ENCODE measurements at places on chromosomes 1 and 21.

- H3K36me3 ChIP-seq = no peaks in the 10 kb centered on the region
- DNase-seq = no peak
- H3K27ac ChIP-seq = no peak overlapping the region
- no peaks in the 10 kb centered on the region for H3K27me3 ChIP-seq
- no peak overlapping the region for H3K4me3 ChIP-seq
- no peaks in the 10 kb centered on the region for H3K4me1 ChIP-seq
Observed at GRCh38 chr1:85091671-85092280, 43.5 kb upstream of the MCOLN3 start.

DNA sequence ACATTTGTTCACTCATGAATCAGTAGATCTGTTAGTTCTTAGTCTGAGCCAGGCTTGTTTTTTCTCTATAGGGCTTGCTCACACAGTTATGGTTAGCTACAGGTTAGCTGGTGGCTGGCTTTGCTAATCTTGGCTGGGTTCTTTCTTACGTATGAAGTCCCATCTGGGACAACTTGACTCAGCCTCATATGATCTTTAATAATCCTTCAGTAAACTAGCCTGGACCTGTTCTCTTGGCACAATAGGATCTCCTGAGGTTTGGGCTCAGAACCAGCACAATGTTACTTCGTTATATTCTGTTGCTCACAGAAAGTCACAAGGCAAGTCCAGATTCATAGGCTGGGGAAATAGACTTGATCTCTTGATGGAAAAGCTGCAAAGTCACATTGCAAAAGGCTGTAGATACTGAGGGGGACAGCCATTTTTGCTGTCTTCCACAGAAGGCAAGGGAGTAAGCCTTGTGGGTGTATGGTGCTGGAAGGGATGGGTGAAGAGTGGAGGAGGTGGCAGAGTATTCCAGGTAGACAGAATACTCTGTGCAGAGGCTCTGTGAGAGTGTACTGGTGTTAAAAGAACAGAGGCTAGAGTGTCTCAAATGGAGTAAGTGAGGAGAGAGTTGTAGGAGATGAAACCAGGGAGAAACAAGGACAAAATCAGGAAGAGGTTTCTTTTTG, 24.4 kb downstream of the EFCAB7 start:
- H3K4me3 ChIP-seq = no peak overlapping the region
- no peak for DNase-seq
- no peaks in the 10 kb centered on the region for H3K4me1 ChIP-seq
- H3K27ac ChIP-seq = no peak overlapping the region
- no peaks in the 10 kb centered on the region for H3K27me3 ChIP-seq

- no peak overlapping the region for H3K27ac ChIP-seq
- H3K36me3 ChIP-seq = no peaks in the 10 kb centered on the region
- H3K27me3 ChIP-seq = no peaks in the 10 kb centered on the region
- H3K4me1 ChIP-seq = no peaks in the 10 kb centered on the region
Observed at GRCh38 chr1:247358920-247359319, 27.3 kb upstream of the ZNF496 start.

DNA sequence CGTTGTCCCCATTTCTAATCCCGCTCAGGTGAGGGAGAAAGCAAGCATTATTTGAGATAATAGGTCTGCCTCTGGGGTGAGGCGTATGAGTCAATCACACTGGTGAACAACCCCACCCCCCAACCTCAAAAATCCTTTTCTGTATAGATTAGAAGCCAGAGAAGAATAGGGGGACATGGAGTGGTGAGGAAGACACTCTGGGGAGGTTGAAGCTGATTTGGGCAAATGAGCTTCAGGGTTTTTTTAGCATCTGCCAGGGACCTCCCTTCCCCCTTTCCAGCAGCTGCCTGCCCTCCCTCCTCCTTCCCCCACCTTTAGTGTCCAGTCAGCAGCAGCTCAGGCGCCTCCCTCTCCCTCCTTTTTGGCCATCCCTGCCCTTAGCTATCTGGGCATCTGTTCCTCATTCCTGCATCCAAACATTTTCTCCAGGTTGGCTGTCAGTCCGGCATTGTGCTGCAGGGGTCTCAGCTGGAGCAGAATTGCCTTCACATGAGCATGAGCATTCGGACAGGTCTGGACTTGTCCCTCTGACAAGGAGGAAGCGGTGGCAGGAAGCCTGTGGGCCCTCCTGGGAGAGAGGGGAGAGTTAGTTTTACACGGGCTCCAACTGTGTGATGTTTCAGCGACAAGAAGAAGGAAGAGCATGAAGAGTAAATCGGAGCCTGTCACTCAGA, 30.8 kb upstream of the PTGFRN start:
- H3K36me3 ChIP-seq = no peaks in the 10 kb centered on the region
- no peak for DNase-seq
- no peak overlapping the region for H3K4me3 ChIP-seq
- H3K27me3 ChIP-seq = no peaks in the 10 kb centered on the region

GRCh38 chr1:205348554-205349487, 7.9 kb downstream of the KLHDC8A start:
- H3K27ac ChIP-seq = no peak overlapping the region
- H3K36me3 ChIP-seq = no peaks in the 10 kb centered on the region
- H3K27me3 ChIP-seq = peaks cover 12% of the 10 kb centered on the region
- H3K4me1 ChIP-seq = peaks cover 6% of the 10 kb centered on the region

DNA sequence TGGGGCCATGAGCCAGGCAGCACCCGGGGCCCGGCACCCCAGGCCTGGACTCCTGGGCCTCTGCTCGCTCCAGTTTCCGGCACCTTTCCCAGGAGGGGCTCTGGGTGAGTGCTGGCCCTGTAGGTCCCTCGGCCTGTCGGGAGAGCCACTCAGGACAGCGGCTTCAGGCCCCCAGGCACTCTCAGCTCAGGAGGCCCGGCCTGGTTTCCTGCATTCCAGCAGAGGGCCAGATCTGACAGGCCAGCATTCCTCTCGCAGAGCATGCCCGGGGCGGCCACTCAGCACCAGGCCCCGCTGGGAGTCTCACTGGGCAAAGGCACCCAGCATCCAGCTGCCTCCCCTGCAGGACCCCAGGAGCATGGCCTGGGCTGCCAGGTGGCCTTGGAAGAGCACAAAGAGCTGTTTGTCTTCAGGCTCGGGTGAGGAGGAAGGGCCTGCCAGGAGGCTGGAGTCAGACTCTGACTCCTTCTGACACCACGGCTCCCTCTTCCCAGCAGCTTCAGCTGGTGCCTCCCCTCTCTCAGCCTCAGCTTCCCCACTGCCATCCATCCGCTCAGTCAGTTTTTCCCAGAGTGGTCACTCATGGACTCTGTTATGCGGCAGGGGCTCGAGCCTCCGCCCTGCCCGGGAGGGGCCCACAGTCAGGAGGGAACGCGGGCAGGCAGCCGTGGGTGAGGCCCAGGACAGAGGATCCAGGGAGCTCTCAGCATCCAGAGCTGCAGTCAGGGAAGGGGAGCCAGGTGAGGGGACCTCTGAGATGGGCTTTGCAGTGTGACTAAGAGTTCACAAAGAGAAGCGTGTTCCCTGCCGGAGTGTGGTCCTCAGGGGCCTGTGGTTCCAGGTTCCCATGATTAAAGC, 51.7 kb downstream of the WNT9A start:
- H3K4me1 ChIP-seq = no peaks in the 10 kb centered on the region
- no peak overlapping the region for H3K4me3 ChIP-seq
- no peaks in the 10 kb centered on the region for H3K36me3 ChIP-seq
- no peak for DNase-seq
- no peaks in the 10 kb centered on the region for H3K27me3 ChIP-seq

- peaks cover 4% of the 10 kb centered on the region for H3K4me1 ChIP-seq
- no peak overlapping the region for H3K27ac ChIP-seq
- H3K27me3 ChIP-seq = no peaks in the 10 kb centered on the region
- no peaks in the 10 kb centered on the region for H3K36me3 ChIP-seq
Observed at GRCh38 chr1:31227891-31228568, 11.7 kb downstream of the NKAIN1 start.

GRCh38 chr21:34671891-34672290, 3.1 kb downstream of the CLIC6 start:
- H3K27me3 ChIP-seq = peaks cover 13% of the 10 kb centered on the region
- H3K4me1 ChIP-seq = no peaks in the 10 kb centered on the region
- no peak for DNase-seq
- no peak overlapping the region for H3K4me3 ChIP-seq
- H3K36me3 ChIP-seq = no peaks in the 10 kb centered on the region
- no peak overlapping the region for H3K27ac ChIP-seq

GRCh38 chr1:6956488-6957159, 171.4 kb downstream of the CAMTA1 start:
- H3K27ac ChIP-seq = no peak overlapping the region
- H3K4me3 ChIP-seq = no peak overlapping the region
- H3K36me3 ChIP-seq = no peaks in the 10 kb centered on the region
- DNase-seq = no peak
- no peaks in the 10 kb centered on the region for H3K4me1 ChIP-seq

GRCh38 chr1:51417496-51418383, 87.4 kb upstream of the TTC39A start:
- no peaks in the 10 kb centered on the region for H3K4me1 ChIP-seq
- H3K27me3 ChIP-seq = no peaks in the 10 kb centered on the region
- no peak overlapping the region for H3K27ac ChIP-seq
- DNase-seq = no peak

- H3K36me3 ChIP-seq = no peaks in the 10 kb centered on the region
- H3K4me1 ChIP-seq = no peaks in the 10 kb centered on the region
- no peak for DNase-seq
- no peak overlapping the region for H3K4me3 ChIP-seq
Observed at GRCh38 chr1:186812570-186812969, 16.2 kb upstream of the PLA2G4A start.

DNA sequence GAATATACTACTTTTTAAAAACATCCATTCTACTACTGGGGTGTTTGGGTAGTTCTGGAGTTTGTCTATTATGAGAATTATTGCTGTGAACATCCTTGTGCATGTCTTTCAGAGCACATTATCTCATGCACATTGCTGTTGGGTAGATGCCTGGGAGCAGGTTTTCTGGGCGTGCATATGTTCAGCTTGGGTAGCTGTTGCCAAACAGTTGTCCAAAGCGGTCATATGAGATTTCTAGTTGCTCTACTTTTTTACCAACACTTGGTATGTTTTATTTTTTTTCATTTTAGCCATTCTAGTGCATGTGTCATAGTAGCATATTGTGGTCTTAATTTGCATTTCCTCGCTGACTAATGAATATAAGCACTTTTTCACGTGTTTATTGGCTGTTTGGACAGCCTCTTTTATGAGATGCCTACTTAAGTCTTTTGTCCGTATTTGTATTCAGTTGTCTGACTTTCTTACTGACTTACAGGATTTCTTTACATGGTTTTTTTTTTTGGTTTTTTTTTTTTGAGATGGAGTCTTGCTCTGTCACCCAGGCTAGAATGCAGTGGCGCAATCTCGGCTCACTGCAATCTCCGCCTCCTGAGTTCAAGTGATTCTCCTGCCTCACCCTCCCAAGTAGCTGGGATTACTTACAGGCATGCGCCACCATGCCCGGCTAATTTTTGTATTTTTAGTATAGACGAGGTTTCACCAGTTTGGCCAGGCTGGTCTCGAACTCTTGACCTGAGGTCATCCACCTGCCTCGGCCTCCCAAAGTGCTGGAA, 18.1 kb downstream of the ZDHHC18 start:
- no peak overlapping the region for H3K27ac ChIP-seq
- DNase-seq = no peak
- H3K27me3 ChIP-seq = no peaks in the 10 kb centered on the region
- H3K4me1 ChIP-seq = peaks cover 6% of the 10 kb centered on the region

DNA sequence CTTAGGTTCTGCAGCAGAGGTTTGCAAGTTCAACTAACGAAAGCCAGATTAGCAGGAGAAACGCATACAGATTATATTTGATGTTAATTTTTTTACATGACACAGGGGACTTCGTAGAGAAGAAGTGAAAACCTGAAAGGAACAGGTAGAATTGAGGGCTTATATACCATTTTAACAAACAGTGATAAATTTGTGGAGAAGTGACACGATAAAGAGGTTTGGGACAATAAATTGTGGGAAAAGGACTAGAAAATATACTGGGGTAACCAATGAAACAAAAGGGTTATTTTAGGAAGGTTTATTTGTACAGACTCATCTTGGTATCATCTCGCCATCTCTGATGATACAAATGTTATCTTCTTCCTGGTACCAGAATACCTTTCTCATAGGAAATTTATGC, 452.9 kb downstream of the SETD4 start:
- H3K4me1 ChIP-seq = no peaks in the 10 kb centered on the region
- no peak overlapping the region for H3K27ac ChIP-seq
- no peak overlapping the region for H3K4me3 ChIP-seq
- H3K36me3 ChIP-seq = no peaks in the 10 kb centered on the region
- no peak for DNase-seq

DNA sequence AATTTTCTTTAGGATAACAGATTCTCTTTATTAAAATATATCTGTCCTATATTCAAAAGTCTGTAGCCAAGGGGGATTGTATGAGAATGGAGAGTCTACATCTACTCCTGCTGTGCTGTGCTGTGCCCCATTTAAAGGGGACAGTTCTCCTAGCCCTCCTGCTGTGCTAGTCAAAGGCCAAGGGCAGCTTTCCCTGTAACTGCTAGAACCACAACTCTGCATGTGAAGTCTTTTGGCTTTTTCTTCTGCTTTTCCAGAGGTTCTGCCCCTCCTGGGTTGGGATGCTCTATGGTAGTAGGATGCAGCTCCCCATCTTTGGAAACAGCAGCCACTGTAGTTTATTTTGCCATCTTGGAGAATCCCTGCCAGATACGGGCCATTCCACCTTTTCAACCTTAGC, 197.5 kb upstream of the JUN start:
- H3K4me1 ChIP-seq = no peaks in the 10 kb centered on the region
- H3K4me3 ChIP-seq = no peak overlapping the region
- no peaks in the 10 kb centered on the region for H3K27me3 ChIP-seq
- no peak for DNase-seq
- H3K36me3 ChIP-seq = no peaks in the 10 kb centered on the region

DNA sequence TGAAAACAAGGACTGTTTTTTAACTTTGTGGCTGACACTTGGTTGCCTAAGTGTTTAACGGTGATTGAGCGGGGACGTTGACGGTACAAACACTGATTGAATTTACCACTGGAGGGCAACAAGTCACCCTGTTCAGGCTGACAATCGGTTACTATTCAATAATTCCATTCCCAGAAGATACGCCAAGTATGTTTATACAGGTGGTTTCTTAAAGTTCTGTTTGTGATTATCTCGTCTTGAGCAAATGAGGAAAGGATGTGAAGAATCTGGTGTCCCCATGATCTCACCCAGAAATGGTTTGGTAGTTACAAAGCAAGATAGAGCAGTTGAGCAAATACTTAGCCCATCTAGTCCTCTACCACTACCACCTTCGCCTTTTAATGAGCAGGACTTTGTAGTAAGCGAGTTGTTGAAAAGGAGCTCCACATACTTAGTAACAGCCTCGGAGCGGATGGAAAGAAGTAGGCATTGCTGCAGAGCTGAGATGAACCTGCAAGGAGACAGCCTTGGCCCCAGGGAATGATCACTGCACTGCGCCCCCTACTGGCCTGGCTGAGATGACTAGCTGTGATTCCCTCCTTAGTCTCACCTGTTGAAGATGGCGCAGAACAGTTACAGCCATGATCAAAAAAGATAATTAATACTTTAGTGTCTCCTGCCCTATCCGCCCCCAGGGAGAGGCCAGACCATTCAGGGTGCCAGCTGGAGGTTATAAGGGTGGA, 36.3 kb downstream of the IFNAR1 start:
- H3K27me3 ChIP-seq = no peaks in the 10 kb centered on the region
- DNase-seq = peak; percentile 89
- H3K27ac ChIP-seq = peak overlapping the region; percentile 85

Measured in colonic mucosa (tissue), 4 donors.